ENCODE measurements at places on chromosomes 13 and 19.
A peak's percentile ranks its signal among the peaks of the same experiment; 100 is the strongest.

DNA sequence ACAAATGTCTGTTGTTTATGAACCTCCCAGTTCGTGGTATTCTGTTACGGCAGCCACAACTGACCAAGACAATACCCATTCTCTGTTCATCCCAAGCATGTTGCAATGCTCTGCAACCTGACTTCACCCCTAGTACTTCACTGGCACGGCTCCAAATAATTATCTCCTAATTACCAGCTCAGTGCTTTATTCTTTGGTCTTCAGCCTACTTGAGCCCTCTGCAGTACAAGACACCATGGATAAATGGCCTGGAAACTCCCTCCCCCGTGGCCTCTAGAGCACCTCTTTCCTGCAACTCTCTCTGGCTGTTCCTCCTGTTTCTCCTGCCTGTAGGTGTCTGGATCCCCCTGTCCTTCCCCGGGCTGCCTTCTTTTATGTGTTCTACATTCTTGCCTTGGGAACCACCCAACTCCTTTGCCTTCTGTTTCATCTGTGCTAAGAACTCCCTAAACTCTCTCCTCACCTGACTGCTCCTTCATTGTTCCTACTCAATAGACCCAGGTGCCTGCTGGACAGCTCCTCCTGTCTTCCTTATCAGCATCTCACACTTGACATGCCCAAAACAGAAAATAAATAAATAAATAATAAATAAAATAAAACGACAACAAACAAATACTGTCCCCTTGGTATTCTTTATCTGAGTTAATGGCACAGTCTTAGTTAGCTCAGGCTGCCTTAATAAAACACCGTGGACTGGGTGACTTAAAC is 200.4 kb upstream of the IPO5 start:
- DNase-seq, result no peak

DNA sequence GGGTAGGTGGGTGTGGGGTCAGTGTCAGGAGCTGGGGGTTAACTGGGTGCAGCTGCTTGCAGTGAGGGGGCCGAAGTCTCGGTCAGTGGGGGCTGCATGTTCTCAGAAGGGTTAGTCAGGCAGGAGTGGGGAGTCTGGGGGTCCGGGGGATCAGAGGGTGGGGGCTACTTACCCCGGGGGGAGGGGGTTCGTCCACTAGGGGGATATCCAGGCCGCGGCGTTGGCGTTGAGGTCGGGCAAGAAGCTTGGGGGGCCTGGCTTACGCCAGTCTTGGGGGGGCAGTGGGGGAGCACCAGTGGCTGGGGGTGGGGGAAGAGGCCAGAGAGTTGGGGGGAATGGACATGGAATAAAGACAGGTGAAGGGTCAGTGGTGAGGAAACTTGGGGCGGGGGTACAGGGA is 9.1 kb downstream of the KCNC3 start:
- no peak for DNase-seq

- DNase-seq, result no peak
Measured at GRCh38 chr13:33275916-33276315, 9.6 kb downstream of the STARD13 start.

GRCh38 chr19:51120160-51120559 is 4.5 kb upstream of the SIGLEC9 start:
- DNase-seq, result no peak

GRCh38 chr19:13865571-13866462 is 11.1 kb upstream of the NANOS3 start:
- no peak for DNase-seq

GRCh38 chr19:21128901-21129698 is 12.7 kb upstream of the ZNF431 start:
- no peak for DNase-seq

- no peak for DNase-seq
Measured at GRCh38 chr13:71871176-71871754, 4.3 kb upstream of the DACH1 start.

- DNase-seq, result peak; percentile 29
Measured at GRCh38 chr13:29436721-29437280, 158.7 kb downstream of the SLC7A1 start.

- DNase-seq, result no peak
Measured at GRCh38 chr19:5864725-5865486, 5.4 kb downstream of the FUT5 start.

DNA sequence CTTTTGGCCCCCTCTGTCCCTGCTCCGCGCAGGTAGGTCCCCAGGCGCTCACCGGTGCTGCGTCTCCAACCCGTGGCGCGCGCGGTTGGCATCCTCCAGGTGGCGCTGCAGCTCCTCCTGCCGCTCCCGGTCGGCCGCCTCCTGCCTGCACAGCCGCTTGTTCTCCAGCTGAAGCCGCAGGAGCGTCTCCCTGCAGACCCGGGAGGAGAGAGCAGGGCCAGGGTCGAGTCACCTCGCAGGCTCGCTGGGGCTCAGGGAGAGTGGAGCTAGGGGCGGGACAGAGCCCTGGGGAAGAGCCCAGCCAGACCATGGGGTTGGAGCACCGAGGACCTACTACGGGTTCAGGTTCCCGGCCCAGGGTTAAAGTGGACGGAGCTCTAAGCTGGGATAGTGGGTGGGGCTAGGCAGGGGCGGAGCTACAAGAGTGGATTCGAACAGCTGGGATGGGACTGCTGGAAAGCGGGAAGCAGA is 9.3 kb downstream of the HOOK2 start:
- DNase-seq, result peak; percentile 78

DNA sequence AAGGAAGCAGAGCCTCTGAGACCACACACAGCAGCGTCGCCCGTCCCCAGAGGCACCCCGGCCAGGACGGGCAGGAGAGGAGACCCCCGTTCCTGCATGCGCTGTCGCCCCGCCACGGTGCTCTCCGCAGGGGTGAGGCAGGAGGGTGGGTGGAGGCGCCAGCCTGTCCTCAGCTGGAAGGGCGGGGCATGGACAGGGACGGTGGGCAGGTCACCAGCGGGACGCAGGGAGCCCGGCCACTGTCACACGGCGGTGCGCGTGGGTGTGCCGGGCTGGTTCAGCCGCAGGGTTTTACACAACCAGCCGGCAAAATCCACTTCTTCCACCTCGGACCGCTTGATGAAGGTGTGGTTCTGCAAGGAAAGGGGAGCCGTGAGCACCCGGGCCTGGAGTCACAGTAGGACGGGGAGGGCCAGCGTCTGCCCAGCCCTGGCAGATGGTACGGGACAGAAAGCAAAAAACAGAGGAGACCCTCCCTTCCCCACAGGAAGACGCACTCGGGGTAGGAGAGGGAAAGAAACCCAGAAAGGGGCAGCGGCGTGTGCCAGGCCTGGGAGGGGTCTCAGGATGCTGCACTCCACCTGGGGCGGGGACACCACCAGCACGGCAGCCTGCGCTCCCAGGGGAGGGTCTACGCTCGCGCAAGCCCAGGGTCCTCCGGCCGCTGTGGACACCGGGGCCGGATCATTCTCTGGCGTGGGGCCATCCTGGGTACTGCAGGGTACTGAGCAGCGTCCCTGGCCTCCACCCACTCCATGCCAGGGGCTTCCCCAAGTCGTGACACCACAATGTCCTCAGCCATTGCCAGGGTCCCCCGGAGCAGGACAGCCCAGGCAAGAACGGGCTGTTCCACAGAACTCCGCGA is 23.9 kb upstream of the ZBTB7A start:
- DNase-seq, result no peak

GRCh38 chr19:6070207-6070681 is 40.1 kb downstream of the RFX2 start:
- no peak for DNase-seq

- no peak for DNase-seq
Measured at GRCh38 chr13:105016266-105016665, 1519.2 kb downstream of the EFNB2 start.

DNA sequence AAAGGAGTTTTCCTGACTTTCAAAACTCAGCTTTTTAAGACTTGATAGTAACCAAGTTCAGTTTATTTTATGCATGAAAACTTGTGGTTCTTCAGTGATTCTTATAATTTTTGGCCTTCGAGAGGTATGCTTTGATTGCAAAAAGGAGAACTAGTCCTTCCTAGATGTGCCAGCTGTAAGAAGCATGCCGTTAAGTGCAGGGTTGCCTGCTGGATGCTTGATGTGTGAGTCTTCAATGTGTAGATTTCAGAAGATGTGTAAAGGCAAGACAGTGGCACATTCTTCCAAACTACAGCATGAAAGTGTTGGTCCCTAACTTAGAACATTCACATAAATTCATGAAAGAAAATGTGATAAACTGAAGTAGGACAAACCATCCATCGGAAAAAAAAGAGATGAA is 532.5 kb downstream of the DCT start:
- no peak for DNase-seq

- DNase-seq, result no peak
Measured at GRCh38 chr19:14394167-14394566, 12.9 kb downstream of the ADGRE5 start.

- peak; percentile 56 for DNase-seq
Measured at GRCh38 chr19:19217099-19217498, 5.3 kb downstream of the NCAN start.

- DNase-seq, result no peak
Measured at GRCh38 chr13:23808803-23809202, 80.4 kb downstream of the MIPEP start.

GRCh38 chr13:42258747-42259146 is 13.2 kb upstream of the AKAP11 start:
- no peak for DNase-seq

DNA sequence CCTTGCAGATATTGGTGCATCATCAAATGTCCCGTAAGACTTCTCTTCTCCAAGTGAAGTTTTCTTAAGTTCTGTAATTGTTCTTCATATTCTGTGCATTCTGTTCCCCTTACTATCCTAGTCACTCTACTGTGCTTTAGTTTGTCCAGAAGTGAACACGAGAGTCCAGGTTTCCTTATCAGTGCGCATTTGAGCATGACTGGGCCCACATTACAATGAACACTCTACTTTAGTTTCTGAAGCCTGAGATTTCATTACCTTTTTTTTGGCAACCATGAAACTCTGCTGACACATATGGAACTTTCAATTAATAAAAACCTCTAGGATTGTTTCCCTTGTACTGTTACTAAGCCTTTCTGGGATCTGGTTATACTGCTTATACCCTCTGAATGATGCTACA is 270.0 kb downstream of the KCNRG start:
- no peak for DNase-seq

GRCh38 chr13:51004111-51004865 is 94.7 kb downstream of the RNASEH2B start:
- DNase-seq, result no peak

DNA sequence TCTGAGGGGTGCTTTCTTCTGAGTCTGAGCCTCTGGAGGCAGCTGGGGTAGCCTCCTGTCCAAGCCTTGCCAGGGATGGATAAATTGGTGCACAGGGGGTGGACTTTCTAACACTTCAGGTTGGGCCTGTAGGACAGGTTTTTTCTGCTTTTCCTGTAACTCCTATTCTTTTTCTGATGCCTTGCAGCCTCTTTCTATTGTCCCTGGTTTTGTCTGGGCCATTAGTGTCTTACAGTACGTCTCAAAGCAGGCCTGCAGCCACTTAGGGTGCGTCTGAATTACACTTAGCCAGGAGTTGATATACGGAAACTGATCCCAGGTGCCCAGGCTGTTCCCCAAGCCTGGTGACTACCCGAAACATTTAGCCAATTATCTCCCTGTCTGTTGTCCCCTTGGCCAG is 213.3 kb upstream of the HTR2A start:
- DNase-seq, result no peak

DNA sequence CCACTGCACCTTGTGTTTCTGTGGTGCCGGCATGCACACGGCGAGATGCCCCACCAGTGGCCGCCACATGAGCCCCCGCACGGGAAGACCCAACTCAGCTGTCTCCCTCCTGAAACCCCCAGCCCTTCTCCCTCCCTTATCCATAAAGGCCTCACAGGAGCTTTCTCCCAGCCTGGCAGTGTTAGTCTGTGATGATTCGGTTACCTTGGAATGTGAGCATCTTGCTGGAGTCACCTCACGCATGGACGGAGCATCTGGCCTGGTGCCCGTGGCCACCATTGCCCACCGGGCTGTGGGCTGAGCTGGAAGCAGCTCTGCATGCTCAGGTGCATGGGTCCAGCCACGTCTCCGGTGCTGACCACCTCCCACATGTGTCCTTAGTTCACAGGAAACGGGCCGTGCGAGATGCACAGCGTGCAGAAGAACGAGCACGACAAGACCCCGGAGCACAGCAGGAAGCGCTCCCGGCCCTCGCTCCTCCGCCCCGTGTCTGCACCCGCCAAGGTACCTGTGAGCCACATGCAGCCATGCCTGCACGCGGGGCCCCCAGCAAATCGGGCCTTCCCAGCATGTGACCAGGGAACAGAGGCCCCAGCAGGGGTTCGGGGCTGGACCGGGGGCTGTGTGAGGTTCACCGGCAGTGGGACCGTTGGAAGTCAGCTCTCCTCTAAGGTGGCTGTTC is 22.0 kb downstream of the SIN3B start:
- no peak for DNase-seq

All from LHCN-M2 (cell line).